ENCODE measurements at places on chromosomes 13 and 19. TPM values are rescaled to one million over a fixed set of nuclear protein-coding genes. Genes with fewer than 3 reads are reported as not detected.

DNA sequence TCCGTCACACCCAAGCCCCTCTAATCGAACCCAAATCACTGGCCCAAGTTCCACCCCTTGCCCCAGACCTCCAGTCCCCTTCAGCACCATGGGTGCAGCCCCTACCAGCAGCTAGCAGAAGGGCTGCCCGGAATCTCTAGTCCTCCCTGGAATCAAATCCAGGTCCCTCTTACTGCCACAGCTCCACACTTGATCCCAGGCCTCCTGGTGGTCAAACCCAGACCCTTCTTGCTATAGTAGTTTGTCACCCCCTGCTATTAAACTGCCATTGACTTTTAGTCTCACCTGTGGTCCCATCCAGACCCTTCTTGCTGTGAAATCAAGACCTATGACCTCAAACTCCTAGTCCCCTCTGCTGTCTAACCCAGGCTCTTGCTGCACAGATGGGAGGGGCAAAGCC is 8.7 kb downstream of the HIPK4 start:
- DNase-seq = no peak
- H3K4me1 ChIP-seq = no peaks in the 10 kb centered on the region
- no peak overlapping the region for H3K27ac ChIP-seq
- no peaks in the 10 kb centered on the region for H3K27me3 ChIP-seq
- no peak overlapping the region for H3K4me3 ChIP-seq

- H3K36me3 ChIP-seq = peaks cover 3% of the 10 kb centered on the region
- H3K4me3 ChIP-seq = no peak overlapping the region
- no peak for DNase-seq
- H3K27ac ChIP-seq = no peak overlapping the region
- no peaks in the 10 kb centered on the region for H3K27me3 ChIP-seq
Measured at GRCh38 chr19:1402411-1403070, 1.2 kb upstream of the GAMT start.

ATP4A gene
- not detected for total RNA-seq

TSEN34 gene
- total RNA-seq = 34.4 TPM

C19orf67 gene
- total RNA-seq = not detected

Data from IMR-90 (cell line).